Occipital lobe (tissue), 3 donors: ENCODE measurements at places on chromosomes 2 and 18. TPM values are rescaled to one million over a fixed set of nuclear protein-coding genes. Genes with fewer than 3 reads are reported as not detected.

SPHKAP gene
- 21.2 TPM for total RNA-seq

IRS1 gene
- 13.9 TPM for total RNA-seq

MFSD2B gene
- not detected for total RNA-seq

GAD1 gene
- 58.2 TPM for total RNA-seq

TMEM17 gene
- total RNA-seq: 6.4 TPM

PROKR1 gene
- 2.0 TPM for total RNA-seq

SLC23A3 gene
- 0.31 TPM for total RNA-seq

TLX2 gene
- not detected for total RNA-seq
